ENCODE measurements at places on chromosomes 3 and 15. TPM values are rescaled to one million over a fixed set of nuclear protein-coding genes. Genes with fewer than 3 reads are reported as not detected.

Gene P2RY12
- polyA plus RNA-seq, result 0.87 TPM

Gene CADPS
- 4.4 TPM for polyA plus RNA-seq

Gene NRROS
- 5.8 TPM for polyA plus RNA-seq

Gene CLEC3B
- polyA plus RNA-seq, result 79.2 TPM

Gene TMC3
- not detected for polyA plus RNA-seq

Gene CFAP44
- polyA plus RNA-seq, result 8.0 TPM

Gene POTEB3
- polyA plus RNA-seq, result not detected

Gene RTP1
- polyA plus RNA-seq, result not detected

Gene IGSF11
- 2.9 TPM for polyA plus RNA-seq

Gene SYNPR
- polyA plus RNA-seq, result not detected

Gene MED12L
- 4.9 TPM for polyA plus RNA-seq

Gene SCAANT1
- polyA plus RNA-seq, result not detected

Gene CHRFAM7A
- polyA plus RNA-seq, result 2.2 TPM

Gene TMEM212
- 0.06 TPM for polyA plus RNA-seq

Gene GPR149
- 0.24 TPM for polyA plus RNA-seq

- H3K36me3 ChIP-seq, result no peaks in the 10 kb centered on the region
- H3K27ac ChIP-seq, result no peak overlapping the region
- H3K27me3 ChIP-seq, result no peaks in the 10 kb centered on the region
- H3K4me1 ChIP-seq, result no peaks in the 10 kb centered on the region
- no peak for DNase-seq
Observed at GRCh38 chr3:138694287-138695007, 85.9 kb downstream of the FAIM start.

- H3K4me1 ChIP-seq, result no peaks in the 10 kb centered on the region
- no peak overlapping the region for H3K27ac ChIP-seq
- peak; percentile 67 for DNase-seq
Observed at GRCh38 chr3:127299276-127299675, 11.4 kb upstream of the PRR20G start.

DNA sequence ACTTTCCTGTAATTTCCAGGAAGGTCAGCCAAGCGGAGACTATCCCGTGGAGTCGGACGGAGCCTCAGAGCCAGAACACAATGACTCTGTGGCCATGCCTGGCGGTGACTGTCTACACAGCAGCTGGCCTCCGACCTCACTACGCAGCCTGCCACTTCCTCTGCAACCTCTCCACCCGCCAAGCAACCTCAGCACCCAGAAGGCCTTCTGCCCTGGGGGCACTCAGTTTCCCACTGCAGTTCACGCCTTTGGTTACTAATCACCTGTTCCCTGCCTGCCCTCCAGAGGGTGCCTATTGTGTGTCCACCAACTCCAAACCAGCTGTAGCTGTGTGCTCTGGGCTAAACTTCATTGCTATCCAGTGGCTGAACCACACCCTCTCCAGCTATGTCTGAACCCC, 44.0 kb downstream of the TM2D3 start:
- H3K27me3 ChIP-seq, result no peaks in the 10 kb centered on the region
- no peak overlapping the region for H3K27ac ChIP-seq
- peaks cover 25% of the 10 kb centered on the region for H3K4me1 ChIP-seq
- no peaks in the 10 kb centered on the region for H3K36me3 ChIP-seq
- no peak for DNase-seq

DNA sequence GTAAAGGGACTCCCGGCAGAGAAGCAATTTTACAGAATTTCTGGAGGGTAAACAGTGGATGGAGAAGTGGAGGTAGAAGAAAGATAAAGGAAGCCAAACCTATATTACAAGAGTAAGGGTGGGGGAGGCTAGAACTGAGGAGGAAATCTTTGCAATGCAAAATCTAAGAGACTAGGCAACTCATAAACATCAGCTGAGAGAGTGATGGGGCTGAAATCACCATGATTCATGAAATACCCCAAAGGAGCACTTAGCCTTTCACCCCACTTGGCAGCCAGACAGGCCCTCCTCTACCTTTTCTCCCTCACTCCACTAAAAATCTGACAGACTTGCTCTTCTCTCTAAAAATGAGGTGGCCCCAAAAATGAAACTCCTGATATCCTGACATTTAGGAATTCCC, 19.5 kb upstream of the ZBTB38 start:
- H3K27me3 ChIP-seq, result peaks cover 3% of the 10 kb centered on the region
- no peak overlapping the region for H3K27ac ChIP-seq
- no peak overlapping the region for H3K4me3 ChIP-seq

GRCh38 chr3:142884531-142884930, 4.4 kb downstream of the PCOLCE2 start:
- no peak overlapping the region for H3K27ac ChIP-seq
- no peaks in the 10 kb centered on the region for H3K36me3 ChIP-seq

DNA sequence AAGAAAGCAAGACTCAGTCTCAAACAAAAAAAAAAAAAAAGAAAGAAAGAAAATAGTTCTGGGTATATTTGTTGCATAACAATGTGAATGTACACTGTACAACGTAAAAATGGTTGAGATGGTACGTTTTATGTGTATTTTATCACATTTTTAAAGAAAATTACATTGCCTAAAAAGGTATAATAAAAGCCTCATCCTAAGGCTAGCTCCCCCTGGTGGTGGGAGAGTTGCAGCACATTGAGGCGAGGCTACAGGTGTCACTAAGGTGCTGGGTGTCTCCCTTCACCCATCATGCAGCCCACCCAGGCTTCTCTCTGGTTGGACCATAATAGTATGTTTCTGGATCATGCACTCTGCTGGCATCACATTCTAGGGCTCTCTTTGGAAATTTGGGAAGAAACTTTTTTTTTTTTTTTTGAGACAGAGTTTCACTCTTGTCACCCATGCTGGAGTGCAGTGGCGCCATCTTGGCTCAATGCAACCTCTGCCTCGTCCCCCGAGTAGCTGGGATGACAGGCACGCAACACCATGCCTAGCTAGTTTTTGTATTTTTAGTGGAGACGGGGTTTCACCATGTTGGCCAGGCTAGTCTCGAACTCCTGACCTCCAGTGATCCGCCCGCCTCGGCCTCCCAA, 12.4 kb upstream of the RAB11A start:
- no peaks in the 10 kb centered on the region for H3K4me1 ChIP-seq
- H3K4me3 ChIP-seq, result no peak overlapping the region
- no peaks in the 10 kb centered on the region for H3K27me3 ChIP-seq
- H3K36me3 ChIP-seq, result no peaks in the 10 kb centered on the region
- H3K27ac ChIP-seq, result no peak overlapping the region

GRCh38 chr3:133248389-133248788, 151.5 kb upstream of the BFSP2 start:
- no peak for DNase-seq
- no peaks in the 10 kb centered on the region for H3K36me3 ChIP-seq
- no peaks in the 10 kb centered on the region for H3K4me1 ChIP-seq
- H3K27ac ChIP-seq, result no peak overlapping the region

DNA sequence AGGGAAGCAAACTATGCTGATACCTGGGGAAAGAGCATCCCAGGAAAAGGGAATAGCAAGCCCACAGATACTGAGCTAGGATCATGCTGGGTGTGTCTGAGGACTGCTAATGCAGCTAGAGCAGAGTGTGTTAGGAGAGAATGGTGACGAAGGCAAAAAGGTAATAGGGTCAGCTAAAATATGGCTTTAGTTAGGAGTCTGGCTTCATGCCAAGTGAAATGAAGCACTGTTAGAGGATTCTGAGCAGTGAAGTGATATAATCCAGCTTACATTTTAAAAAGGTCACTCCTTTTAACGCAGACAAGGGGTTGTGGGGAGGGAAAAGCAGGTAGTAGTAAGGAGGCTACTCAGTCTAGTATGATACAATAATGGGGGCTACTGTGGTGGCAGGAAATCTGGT, 30.4 kb downstream of the SECISBP2L start:
- no peaks in the 10 kb centered on the region for H3K27me3 ChIP-seq
- no peaks in the 10 kb centered on the region for H3K4me1 ChIP-seq
- no peak for DNase-seq

GRCh38 chr15:98483575-98484130, 164.7 kb upstream of the IGF1R start:
- H3K27me3 ChIP-seq, result no peaks in the 10 kb centered on the region
- no peak for DNase-seq
- H3K4me3 ChIP-seq, result no peak overlapping the region
- no peak overlapping the region for H3K27ac ChIP-seq
- no peaks in the 10 kb centered on the region for H3K36me3 ChIP-seq

DNA sequence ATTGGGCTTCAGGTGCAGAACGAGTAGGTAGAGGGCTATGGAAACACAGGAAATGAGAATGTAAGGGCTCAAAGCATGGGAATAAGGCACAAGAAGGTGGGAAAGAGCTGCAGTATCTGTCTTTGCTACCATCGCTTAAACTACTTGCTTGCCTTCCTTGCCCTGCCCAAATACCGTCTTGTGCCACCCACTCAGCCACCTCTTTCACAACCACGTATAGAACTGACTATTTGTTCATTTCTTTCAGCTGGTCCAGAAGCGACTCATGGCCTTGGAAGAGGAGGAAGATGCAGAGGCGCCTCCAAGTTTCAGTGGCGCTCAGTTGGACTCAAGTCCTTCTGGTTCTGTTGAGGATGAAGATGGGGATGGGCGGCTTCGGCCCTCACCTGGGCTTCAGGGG, 11.8 kb downstream of the LPCAT4 start:
- peaks cover 40% of the 10 kb centered on the region for H3K36me3 ChIP-seq
- no peak overlapping the region for H3K27ac ChIP-seq
- no peaks in the 10 kb centered on the region for H3K27me3 ChIP-seq

- no peak within 1 kb of the TSS for H3K4me3 ChIP-seq
- no peaks in the 10 kb centered on the region for H3K4me1 ChIP-seq
- H3K36me3 ChIP-seq, result no peaks in the 10 kb centered on the region
- DNase-seq, result no peak
- H3K27me3 ChIP-seq, result peaks cover 30% of the 10 kb centered on the region
Observed at GRCh38 chr3:9553021-9553947, at the start of gene LHFPL4. Gene LHFPL4 (minus strand): TSS chr3:9553822. CDS start chr3:9552679, 1,143 bp downstream.

DNA sequence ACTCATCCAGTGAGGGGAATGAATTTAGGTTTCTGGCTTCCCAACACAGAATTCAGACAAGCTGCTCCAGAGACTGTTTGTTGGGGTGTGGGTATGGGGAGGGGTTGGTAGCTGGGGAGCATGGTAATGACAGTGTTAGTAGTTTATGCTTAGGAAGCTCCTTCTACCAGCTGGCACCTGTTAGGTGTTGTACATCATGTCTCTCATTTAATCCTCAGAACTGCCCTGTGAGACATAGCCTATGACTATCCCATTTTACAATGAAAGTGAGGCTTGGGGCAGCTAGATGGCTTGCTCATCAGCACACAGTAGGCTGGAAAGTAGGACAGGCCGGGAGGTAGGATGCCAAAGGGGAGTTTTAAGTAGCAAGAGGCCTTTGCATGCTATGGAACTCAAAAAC, 2.5 kb downstream of the EIF4E3 start:
- no peak overlapping the region for H3K27ac ChIP-seq
- H3K27me3 ChIP-seq, result peaks cover 11% of the 10 kb centered on the region
- no peaks in the 10 kb centered on the region for H3K36me3 ChIP-seq
- DNase-seq, result no peak
- no peak overlapping the region for H3K4me3 ChIP-seq

- no peak overlapping the region for H3K27ac ChIP-seq
- peaks cover 6% of the 10 kb centered on the region for H3K4me1 ChIP-seq
- no peaks in the 10 kb centered on the region for H3K36me3 ChIP-seq
- H3K27me3 ChIP-seq, result peaks cover 6% of the 10 kb centered on the region
- peak overlapping the region; percentile 37 for H3K4me3 ChIP-seq
Observed at GRCh38 chr15:67863442-67863987, 23.7 kb upstream of the RNU6-1 start.

DNA sequence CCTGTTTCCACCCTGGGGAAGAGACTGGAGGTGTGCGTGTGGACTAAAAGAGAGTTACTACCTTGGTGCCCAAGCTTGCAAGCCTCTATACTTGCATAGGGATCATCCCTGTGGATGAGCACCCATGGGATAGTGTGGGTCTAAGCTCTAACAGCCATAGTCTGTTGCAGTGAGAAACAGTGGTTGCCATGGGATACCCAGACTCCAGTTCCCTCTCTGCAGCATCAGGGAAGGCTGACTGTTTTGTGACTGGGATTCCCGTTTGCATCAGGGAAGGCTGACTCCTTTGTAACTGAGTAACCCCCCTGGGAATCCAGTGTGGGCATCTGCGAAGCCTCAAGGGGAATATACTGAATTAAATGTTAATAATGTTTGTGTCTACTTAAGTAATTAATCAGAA, 196.1 kb downstream of the ZNF621 start:
- no peaks in the 10 kb centered on the region for H3K36me3 ChIP-seq
- DNase-seq, result peak; percentile 30

- H3K4me1 ChIP-seq, result no peaks in the 10 kb centered on the region
- H3K4me3 ChIP-seq, result no peak overlapping the region
- no peaks in the 10 kb centered on the region for H3K36me3 ChIP-seq
- H3K27ac ChIP-seq, result no peak overlapping the region
- H3K27me3 ChIP-seq, result peaks cover 2% of the 10 kb centered on the region
- no peak for DNase-seq
Observed at GRCh38 chr15:33013827-33014445, 180.6 kb downstream of the FMN1 start.

DNA sequence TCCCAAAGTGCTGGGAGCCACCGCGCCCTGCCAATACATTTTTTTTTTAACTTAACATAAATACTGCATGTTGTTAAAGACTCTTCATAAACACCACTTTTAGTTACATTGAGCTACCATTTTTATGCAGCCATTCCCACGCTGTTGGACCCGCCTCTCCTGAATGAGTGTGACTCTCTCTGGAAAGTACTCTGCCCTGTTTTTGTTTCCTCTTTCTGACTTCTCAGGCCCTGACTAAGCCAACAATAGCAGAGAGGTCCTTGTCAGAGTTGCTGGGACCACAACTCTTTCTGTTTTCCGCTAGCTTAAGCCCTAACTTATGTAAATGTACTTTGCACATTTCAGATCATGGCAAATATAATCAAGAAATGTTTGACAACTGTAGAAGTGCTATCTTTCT, 35.2 kb downstream of the PARP15 start:
- H3K4me1 ChIP-seq, result no peaks in the 10 kb centered on the region
- no peaks in the 10 kb centered on the region for H3K27me3 ChIP-seq
- H3K27ac ChIP-seq, result no peak overlapping the region
- no peak overlapping the region for H3K4me3 ChIP-seq
- peak; percentile 5 for DNase-seq
- no peaks in the 10 kb centered on the region for H3K36me3 ChIP-seq

GRCh38 chr3:181700168-181701087, 11.3 kb upstream of the SOX2 start:
- H3K27ac ChIP-seq, result no peak overlapping the region

GRCh38 chr3:122890077-122890719, 95.3 kb downstream of the SLC49A4 start:
- peak; percentile 96 for DNase-seq
- peak overlapping the region; percentile 31 for H3K27ac ChIP-seq
- no peaks in the 10 kb centered on the region for H3K36me3 ChIP-seq

GRCh38 chr15:40061212-40061901, 22.4 kb upstream of the SRP14 start:
- H3K4me1 ChIP-seq, result peaks cover 5% of the 10 kb centered on the region
- DNase-seq, result no peak
- H3K36me3 ChIP-seq, result peaks cover 2% of the 10 kb centered on the region
- H3K27me3 ChIP-seq, result no peaks in the 10 kb centered on the region
- H3K4me3 ChIP-seq, result no peak overlapping the region

GRCh38 chr15:40986820-40987219, 33.5 kb downstream of the CHAC1 start:
- peaks cover 79% of the 10 kb centered on the region for H3K36me3 ChIP-seq
- DNase-seq, result no peak
- H3K4me3 ChIP-seq, result no peak overlapping the region
- H3K27ac ChIP-seq, result no peak overlapping the region
